ENCODE measurements at places on chromosomes 11 and 22.

- DNase-seq = no peak
Measured at GRCh38 chr11:9688716-9689511, 25.0 kb downstream of the SWAP70 start.

GRCh38 chr11:19723572-19724342 lies 11.1 kb downstream of the NAV2 start:
- no peak for DNase-seq

DNA sequence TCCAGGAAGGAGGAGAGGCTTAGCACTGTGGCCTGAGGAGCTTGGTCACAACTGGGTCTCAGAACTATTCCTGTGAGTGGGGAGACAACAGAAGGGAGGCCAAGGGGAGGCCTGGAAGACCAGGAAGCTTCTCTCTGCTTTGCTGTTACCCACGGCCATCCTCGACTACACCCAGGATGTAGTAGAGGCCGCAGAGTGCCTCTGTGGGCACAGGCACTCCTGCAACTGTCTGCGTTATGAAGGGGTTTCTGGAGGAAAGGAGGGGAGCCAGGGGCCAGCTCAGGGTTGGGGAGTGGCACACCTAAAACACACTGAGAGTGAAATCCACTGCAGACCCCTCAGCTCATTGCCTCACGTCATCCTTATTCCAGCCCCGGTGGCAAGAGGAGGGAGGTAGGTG lies 3.8 kb upstream of the MFRP start:
- DNase-seq = no peak

DNA sequence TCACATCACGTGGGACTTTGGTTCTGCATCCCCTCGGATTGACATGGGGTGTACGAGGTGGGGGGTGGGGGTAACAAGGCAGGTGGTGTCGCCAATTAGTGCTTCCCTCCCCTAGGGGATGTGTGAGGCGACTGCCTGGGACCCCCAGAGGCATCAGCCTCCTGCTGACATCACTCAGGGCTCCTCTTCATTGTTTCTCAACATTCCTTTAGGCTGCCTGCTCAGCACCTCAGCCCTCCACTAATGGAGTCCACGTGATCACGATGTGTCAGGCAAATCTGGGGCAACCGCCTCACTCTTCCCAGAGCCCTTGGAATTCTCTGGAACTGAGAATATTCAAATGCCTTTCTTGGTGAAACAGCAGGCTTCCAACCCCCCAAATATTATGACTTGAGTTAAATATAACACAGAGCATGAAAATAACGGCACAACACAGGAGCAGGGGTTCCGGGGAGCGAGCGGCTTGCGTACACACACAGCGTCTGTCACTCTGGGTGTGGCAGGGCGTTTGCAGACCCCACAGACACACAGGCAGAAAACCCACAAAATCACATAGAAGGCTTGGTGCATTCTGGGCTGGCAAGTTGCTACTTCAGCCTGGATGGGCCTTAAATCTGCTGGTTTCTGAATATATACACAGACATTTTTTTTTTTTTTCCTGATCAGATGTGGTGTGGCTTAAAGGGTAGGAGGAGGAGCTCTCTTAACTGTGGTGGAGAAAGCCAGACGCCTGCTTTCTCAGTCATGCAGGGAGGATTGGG lies 170.1 kb upstream of the CADM1 start:
- no peak for DNase-seq

- no peak for DNase-seq
Measured at GRCh38 chr11:10289765-10290380, 4.1 kb downstream of the SBF2 start.

- no peak for DNase-seq
Measured at GRCh38 chr22:20427104-20427944, 10.3 kb downstream of the SCARF2 start.
